ENCODE measurements at places on chromosomes 2 and 18.

GRCh38 chr2:152890736-152891135, 172.3 kb downstream of the ARL6IP6 start:
- DNase-seq = no peak

DNA sequence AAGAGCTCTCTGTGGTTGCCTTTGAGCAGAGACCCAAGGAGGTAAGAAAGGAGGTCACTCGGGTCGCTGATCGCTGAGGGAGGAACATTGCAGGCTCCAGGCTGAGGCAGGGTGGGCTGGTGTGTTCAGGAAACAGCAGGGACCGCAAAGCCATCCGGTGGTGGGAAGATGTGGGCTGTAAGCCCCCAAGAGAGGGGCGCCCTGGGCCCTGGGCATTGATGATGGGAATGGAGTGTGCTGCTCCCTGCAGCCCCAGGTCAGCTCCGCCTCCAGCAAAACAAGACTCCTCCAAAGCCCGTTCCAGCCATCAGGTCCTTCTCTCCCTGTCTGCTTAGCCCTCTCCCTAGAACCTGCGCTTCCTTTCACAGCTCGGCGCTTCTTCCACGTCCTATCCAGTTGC, 229.7 kb downstream of the KLHL29 start:
- DNase-seq = no peak

DNA sequence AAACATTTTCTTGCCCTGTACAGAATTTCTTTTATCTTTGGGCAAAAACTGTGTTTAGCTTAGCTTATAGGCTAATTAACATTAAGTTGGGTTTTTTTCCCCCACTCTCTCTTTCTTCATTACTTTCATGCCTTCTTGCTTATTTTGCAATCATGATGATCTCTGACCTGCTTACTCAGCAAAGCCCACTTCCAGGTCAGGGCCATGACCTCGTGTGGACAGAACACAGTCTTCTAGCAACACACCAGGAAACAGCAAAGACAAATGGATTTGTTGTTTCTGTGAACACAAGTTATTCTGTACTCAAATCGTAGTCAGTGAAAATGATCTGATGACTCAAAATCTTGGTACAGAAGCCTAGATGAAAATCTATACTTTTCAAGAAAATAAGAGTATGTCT, 60.7 kb downstream of the SPATS2L start:
- DNase-seq = no peak

DNA sequence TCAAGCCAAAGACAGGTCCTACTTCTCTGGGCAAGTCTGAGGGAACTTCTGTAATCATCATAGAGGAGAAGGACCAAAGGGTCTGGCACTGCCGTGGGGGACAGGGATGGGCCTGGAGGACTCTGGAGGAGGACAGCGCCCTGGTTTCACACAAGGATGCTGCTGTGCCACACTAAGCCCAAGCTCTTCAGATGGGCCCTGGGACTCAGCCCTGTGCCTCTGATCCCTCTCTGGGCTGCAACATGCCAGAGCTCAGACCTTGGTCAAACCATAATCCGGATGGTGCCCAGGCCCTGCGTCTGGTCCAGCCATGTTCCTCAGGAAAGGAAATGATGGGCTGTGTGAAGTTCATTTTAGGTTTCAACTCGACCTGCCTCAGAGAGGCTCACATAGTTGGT, 222.0 kb upstream of the COPS8 start:
- no peak for DNase-seq

DNA sequence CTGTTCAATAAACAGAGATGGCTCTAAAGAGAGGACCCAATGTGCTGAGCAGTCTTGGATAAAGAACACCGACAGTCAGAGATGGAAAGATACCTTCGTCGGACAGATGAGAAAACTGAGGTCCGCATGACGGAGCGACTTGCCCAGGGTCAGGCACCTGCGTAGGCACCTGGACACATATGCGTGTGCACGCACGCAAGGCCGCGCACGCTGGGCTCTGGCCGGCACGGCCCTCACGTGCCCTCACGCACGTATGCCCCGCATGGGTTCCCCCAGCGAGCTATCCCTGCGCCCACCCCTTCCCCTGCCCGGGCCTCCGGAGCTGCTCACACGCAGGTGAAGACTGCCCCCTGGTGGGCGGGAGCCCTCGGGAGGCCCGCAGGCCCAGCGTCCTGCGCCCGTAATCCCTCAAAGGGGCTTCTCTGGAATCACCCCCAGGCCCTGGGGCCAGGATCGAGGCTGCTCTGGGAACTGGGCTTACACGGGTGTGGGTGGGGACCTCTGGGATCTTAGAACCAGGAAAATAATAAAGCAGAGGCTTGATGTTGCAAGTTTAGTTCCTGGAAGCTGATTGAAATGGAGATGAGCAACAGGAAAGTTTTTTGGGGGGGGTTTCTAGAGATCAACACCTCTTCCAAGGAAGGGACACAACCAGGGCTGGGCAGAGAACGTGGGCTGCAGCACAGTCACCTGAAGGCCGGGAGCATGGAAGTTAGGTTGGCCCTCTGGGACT, 246.3 kb downstream of the TNS1 start:
- DNase-seq = peak; percentile 48

DNA sequence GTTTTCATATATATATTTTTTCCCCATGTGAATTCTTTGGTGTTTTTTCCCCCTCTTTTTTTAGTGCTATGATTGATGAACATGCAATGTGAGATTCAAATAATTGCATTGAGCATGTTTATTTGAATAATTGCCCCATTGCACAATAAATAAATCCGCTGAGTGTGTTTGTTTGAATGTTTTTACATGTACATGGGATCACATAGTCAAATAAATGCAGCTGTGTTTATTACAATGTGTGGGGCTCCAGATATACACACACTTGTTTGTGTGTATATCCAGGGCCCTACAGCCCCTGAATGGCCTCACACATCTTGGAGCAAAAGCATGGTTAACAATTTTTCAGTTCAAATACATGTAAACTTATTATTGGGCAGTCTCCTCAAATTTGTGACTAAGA, 134.5 kb downstream of the ZEB2 start:
- no peak for DNase-seq

Data from CD4-positive, alpha-beta T cell treated with Interferon gamma for 1 hour (primary cell).